ENCODE measurements at places on chromosomes 13 and 19. TPM values are rescaled to one million over a fixed set of nuclear protein-coding genes. Genes with fewer than 3 reads are reported as not detected.

- no peak overlapping the region for H3K4me3 ChIP-seq
- no peaks in the 10 kb centered on the region for H3K36me3 ChIP-seq
- no peaks in the 10 kb centered on the region for H3K27me3 ChIP-seq
- no peak for DNase-seq
- H3K4me1 ChIP-seq: no peaks in the 10 kb centered on the region
Observed at GRCh38 chr13:21846605-21847004, 175.7 kb downstream of the FGF9 start.

GRCh38 chr13:50509167-50509566 lies 334.3 kb downstream of the DLEU7 start:
- no peaks in the 10 kb centered on the region for H3K36me3 ChIP-seq
- H3K27me3 ChIP-seq: no peaks in the 10 kb centered on the region
- peaks cover 18% of the 10 kb centered on the region for H3K4me1 ChIP-seq
- no peak overlapping the region for H3K27ac ChIP-seq

- no peak overlapping the region for H3K4me3 ChIP-seq
- H3K36me3 ChIP-seq: no peaks in the 10 kb centered on the region
- H3K27ac ChIP-seq: no peak overlapping the region
- DNase-seq: peak; percentile 32
- H3K4me1 ChIP-seq: no peaks in the 10 kb centered on the region
Observed at GRCh38 chr19:30968210-30968609, 381.0 kb downstream of the TSHZ3 start.

- no peak overlapping the region for H3K4me3 ChIP-seq
- DNase-seq: peak; percentile 21
- no peak overlapping the region for H3K27ac ChIP-seq
Observed at GRCh38 chr19:4606921-4607678, 32.2 kb upstream of the TNFAIP8L1 start.

DNA sequence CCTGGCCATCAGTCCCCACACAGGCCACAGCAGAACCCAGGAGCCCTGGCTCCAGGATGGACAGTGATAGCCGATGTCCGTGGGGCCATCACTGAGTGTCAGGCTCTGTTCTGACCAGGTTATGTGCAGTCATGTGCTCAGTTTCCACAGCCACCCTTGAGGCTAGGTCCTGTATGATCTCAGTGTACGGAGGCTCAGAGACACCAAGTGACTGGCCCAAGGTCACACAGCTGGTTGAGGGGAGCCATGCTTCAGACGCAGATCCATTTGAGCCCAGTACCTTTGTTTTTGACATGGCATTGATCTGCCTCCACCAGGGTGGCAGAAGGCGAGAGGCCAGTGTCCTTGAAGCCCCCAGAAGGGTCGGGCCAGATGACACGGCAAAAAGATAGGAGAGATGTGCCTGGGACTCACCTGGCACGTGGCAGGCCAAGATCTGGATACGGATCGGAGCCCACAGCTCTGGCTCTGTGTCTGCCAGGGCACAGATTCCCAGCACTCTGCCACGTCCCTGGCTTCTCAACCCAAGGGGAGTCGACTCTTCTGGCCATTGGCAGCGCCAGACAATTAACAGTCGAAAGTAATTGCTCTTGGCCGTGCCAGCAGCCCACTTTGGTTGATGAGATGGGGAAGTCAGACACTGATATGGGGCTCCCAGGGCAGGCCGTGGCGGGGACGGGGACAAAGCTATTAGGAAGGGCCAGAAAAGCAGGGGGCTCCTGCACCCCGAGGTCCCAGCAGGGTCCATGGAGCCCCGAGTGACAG lies 15.6 kb downstream of the EVI5L start:
- no peak for DNase-seq
- H3K4me1 ChIP-seq: no peaks in the 10 kb centered on the region
- no peak overlapping the region for H3K27ac ChIP-seq
- no peaks in the 10 kb centered on the region for H3K36me3 ChIP-seq
- H3K27me3 ChIP-seq: no peaks in the 10 kb centered on the region

Gene SIGLECL1
- polyA plus RNA-seq: not detected

Gene CYP4F12
- polyA plus RNA-seq: not detected

Gene FOXO1
- polyA plus RNA-seq: 0.46 TPM

Gene KIR2DL1
- polyA plus RNA-seq: not detected
